ENCODE measurements at places on chromosomes 4 and X. TPM values are rescaled to one million over a fixed set of nuclear protein-coding genes. Genes with fewer than 3 reads are reported as not detected.

DMRTC1 gene
- total RNA-seq, result not detected

SYTL5 gene
- total RNA-seq, result 0.28 TPM

CYTL1 gene
- total RNA-seq, result not detected

PHKA2 gene
- 10.7 TPM for total RNA-seq

RBM46 gene
- total RNA-seq, result not detected

RAB33A gene
- total RNA-seq, result 0.21 TPM

CYP4V2 gene
- 2.9 TPM for total RNA-seq

ANXA10 gene
- 3.4 TPM for total RNA-seq

CLDN2 gene
- 9.9 TPM for total RNA-seq

GYPE gene
- total RNA-seq, result not detected

PPP1R2C gene
- total RNA-seq, result not detected

PRPS2 gene
- total RNA-seq, result 43.7 TPM

HSFX2 gene
- total RNA-seq, result 0.13 TPM

SRPK3 gene
- total RNA-seq, result not detected

TACC3 gene
- total RNA-seq, result 82.6 TPM

MAGEA1 gene
- not detected for total RNA-seq

CDS1 gene
- total RNA-seq, result 0.81 TPM

NUP62CL gene
- 16.3 TPM for total RNA-seq

Data from A549 treated with RU486 at 1 μM for 4 hours (cell line).